ENCODE measurements at places on chromosomes 7 and 10. TPM values are rescaled to one million over a fixed set of nuclear protein-coding genes. Genes with fewer than 3 reads are reported as not detected.

GRCh38 chr7:104209063-104209462, 1.2 kb upstream of the ORC5 start:
- no peak for DNase-seq

Gene ERVW-1
- 0.25 TPM for total RNA-seq

DNA sequence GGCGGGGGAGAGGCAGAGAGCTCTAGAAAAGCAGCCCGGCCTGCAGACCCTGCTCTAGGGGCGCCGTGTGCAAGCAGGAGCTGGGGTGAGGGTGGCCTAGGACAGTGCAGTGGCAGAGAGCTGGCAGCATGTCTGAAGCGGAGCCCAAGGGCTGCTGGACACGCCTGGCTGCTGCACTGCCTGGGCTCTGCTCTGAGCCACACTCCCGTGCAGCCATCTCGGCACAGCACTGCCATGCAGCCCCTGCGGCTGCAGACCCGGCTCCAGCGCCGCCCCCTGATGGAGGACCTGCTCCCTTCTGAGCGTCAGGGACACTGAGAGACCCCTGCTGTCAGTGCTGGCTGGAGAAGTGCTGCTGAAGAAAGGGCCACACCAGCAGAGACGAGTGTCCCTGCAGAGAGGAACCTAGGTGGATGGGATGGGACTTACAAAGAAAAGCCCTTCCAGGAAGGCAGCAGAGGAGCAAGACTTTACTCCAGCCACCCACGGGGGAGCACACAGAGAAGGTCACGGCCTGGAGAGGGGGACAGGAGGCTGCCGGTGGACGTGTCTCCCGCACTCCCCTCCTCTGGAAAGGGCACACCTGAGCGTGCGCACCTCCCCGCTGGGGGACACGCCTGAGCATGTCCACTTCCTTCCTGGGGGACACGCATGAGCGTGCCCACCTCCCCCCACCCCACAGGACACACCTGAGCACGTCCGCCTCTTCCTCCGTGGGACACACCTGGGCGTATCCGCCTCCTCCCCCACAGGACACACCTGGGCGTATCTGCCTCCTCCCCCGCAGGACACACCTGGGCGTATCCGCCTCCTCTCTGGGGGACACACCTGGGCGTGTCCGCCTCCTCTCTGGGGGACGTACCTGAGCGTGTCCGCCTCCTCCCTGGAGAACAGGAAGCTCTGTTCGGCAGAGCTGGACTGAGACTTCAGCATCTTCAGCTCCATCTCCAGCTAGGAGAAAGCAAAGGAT, 252.9 kb downstream of the MAD1L1 start:
- DNase-seq, result no peak

Gene EGFR
- total RNA-seq, result 60.9 TPM

DNA sequence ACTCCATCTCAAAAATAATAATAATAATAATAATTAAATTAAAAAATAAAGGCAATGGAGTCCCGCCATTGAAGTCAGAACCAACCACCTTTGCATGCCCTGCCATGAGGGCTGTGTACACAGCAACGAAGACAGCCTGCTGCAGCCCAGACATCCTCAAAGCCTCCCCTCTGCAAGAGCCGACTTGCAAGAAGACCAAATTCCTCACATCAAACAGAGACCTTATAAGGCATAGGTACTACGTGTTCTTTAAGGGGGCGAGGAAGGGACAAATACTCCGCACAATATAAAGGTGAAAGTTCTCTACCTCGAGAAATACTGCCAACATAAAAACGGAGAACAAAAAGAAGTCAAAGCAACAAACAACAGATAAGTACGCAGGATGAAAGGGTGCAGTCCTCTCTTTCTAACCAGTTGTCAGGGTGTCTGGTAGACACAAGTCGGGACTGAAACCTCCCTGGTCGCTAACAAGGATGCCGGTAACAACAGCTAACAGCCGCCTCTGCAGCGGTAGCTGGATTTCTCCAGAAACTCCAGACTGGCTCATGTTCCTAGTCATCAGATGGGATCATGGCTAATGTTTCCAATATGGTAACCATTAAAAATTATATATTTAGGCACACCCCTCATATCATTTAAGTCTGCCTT, 23.6 kb downstream of the FGFR2 start:
- DNase-seq, result no peak

DNA sequence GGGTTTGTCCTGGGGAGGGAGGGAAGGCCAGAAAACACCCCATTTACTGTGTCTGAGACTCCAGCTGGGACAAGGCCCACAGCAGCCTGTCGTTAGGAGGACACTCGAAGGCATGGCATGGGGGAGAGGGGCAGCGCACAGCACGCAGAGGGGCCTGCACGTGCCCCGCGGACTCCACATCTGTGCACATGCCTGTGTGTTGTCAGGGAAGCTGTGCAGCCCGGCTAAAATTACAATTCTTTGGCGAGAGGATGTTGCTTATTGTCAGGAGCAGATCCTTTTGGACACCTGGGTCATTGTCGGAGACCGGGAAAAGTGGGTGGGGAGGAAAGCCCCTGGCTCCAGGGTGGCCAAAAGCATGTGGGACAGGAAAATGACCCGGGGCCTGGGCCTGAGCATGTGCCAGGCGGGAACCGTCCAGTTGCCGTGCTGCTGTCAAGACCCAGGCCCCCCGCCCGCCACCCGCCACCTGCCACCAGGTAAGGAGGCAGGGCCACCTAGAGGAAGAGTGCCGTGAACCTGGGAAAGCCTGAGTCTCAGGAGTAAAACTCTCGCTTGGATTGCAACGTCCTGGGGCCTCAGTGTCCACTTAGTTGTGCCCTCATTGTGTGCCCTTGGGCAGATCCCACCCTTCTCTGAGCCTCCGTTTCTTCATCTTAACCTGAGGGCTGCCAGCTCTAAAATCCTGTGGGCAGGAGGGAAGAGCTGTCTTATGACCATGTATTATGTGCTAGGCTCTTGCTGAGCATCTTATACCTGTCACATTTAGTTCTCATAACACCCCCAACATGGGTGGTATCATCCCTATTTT, 7.2 kb downstream of the VSIR start:
- DNase-seq, result no peak

Gene ZNF511
- total RNA-seq, result 53.5 TPM

- DNase-seq, result peak; percentile 69
Measured at GRCh38 chr10:80356989-80357850, 639 bp downstream of the DYDC2 start.

GRCh38 chr7:100465702-100466311, 1.7 kb upstream of the SPACDR start:
- DNase-seq, result peak; percentile 90

GRCh38 chr7:85424298-85424697, 237.4 kb upstream of the SEMA3D start:
- DNase-seq, result no peak

- no peak for DNase-seq
Measured at GRCh38 chr10:69636626-69637605, 6.9 kb downstream of the FAM241B start.
